ENCODE measurements at places on chromosomes 1 and 21. TPM values are rescaled to one million over a fixed set of nuclear protein-coding genes. Genes with fewer than 3 reads are reported as not detected.

FCGR1A gene
- total RNA-seq = not detected

DCST1 gene
- total RNA-seq = not detected

EIF2D gene
- 50.7 TPM for total RNA-seq

LRRC53 gene
- total RNA-seq = not detected

DDR2 gene
- total RNA-seq = 12.3 TPM

IL6R gene
- 2.9 TPM for total RNA-seq

HSD3B1 gene
- not detected for total RNA-seq

CLCNKB gene
- total RNA-seq = not detected

SYCP1 gene
- total RNA-seq = not detected

ZCCHC17 gene
- 48.2 TPM for total RNA-seq

PRDX1 gene
- 706 TPM for total RNA-seq

TRABD2B gene
- under 0.01 TPM for total RNA-seq

NPL gene
- total RNA-seq = 1.0 TPM

CRNN gene
- total RNA-seq = not detected

CELA3A gene
- 0.09 TPM for total RNA-seq

MPL gene
- total RNA-seq = not detected

MXRA8 gene
- total RNA-seq = 0.63 TPM

PRMT6 gene
- total RNA-seq = 15.2 TPM

LRRC3 gene
- total RNA-seq = 1.2 TPM

FCRL2 gene
- total RNA-seq = not detected

HPCA gene
- not detected for total RNA-seq

NAV1 gene
- 51.8 TPM for total RNA-seq

PYCR2 gene
- 31.6 TPM for total RNA-seq

SSX2IP gene
- 6.8 TPM for total RNA-seq

PLA2G2A gene
- total RNA-seq = not detected

RGS8 gene
- total RNA-seq = not detected

ELF3 gene
- 0.09 TPM for total RNA-seq

UBL4B gene
- total RNA-seq = not detected

TAF12 gene
- 33.4 TPM for total RNA-seq

CDA gene
- total RNA-seq = 0.66 TPM

GPR25 gene
- not detected for total RNA-seq

MAN1C1 gene
- 0.18 TPM for total RNA-seq

SGIP1 gene
- 19.7 TPM for total RNA-seq

C4BPA gene
- not detected for total RNA-seq

ANGPTL3 gene
- not detected for total RNA-seq

ST6GALNAC3 gene
- 23.7 TPM for total RNA-seq

KCNJ10 gene
- not detected for total RNA-seq

NOS1AP gene
- 0.66 TPM for total RNA-seq

AMY1C gene
- not detected for total RNA-seq

SPATA46 gene
- total RNA-seq = not detected

TEKT2 gene
- not detected for total RNA-seq

AIM2 gene
- total RNA-seq = under 0.01 TPM

GJC2 gene
- 1.2 TPM for total RNA-seq

GLRX2 gene
- total RNA-seq = 11.9 TPM

KDM1A gene
- total RNA-seq = 121 TPM

GNAT2 gene
- total RNA-seq = not detected

TRIM46 gene
- total RNA-seq = 5.9 TPM

FCRL3 gene
- not detected for total RNA-seq

TMPRSS15 gene
- not detected for total RNA-seq
